ENCODE measurements at places on chromosomes 12 and 14.
A peak's percentile ranks its signal among the peaks of the same experiment; 100 is the strongest.

DNA sequence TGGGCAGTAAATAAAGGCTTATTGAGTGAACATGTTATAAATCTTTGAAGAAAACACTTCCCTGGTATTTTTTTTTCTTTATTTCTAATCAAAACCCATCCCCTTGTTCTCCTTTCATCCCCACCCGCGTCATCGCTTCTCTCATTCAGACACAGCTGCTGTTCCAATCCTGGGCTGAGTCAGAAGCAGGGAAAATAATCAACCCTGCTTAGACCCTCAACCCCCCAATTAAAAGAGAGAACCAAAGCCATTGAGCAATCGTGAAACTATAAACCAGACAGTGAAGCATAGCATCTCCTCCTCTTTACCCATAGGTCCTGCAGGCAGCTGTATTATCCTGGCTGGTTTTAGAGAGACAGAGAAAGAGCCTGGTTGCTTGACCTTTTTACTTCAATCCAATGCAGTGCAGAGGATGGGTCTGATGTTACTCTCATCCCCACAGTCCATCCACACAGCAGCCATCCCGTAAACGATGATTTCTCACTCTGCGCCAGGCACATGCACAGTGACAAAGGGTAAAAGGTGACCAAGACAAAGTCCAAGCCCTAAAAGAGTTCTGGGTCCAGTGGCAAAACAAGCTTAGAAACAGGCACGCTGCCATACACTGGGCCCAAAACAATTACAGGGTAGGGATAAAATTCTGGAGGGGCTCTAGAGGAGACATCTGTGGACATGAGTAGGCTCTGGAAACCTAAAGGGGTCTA lies 238.3 kb downstream of the GALC start:
- no peak for DNase-seq

- DNase-seq, result no peak
Observed at GRCh38 chr14:94128216-94128839, 1.1 kb downstream of the IFI27L2 start.

- peak; percentile 15 for DNase-seq
Observed at GRCh38 chr12:123062681-123063486, 82.4 kb downstream of the ARL6IP4 start.

GRCh38 chr12:112711507-112711906 lies 80.0 kb upstream of the RPH3A start:
- DNase-seq, result no peak

GRCh38 chr12:96132819-96133218 lies 61.4 kb upstream of the ELK3 start:
- no peak for DNase-seq

GRCh38 chr14:52399104-52399503 lies 85.0 kb downstream of the PTGER2 start:
- no peak for DNase-seq

DNA sequence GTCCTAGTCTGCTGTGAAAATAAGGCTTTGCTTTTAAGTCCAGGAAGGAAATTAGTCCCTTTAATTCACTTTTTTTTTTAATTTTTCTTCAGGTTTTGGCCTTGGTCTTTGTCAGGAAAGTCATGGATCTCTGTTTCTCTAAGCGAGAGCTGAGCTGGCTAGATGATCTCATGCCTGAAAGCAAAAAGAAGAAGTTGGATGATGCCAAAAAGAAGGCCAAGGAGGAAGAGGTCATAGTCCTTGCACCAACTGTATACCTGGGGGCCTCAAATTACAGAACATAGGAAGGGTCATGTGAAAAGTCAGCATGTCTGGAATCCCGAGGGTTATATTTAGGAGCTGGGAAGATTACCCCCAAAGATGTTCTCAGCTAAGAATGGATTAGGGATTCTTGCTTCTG lies 72.3 kb downstream of the SLC4A8 start:
- no peak for DNase-seq

GRCh38 chr12:4047421-4047820 lies 174.2 kb upstream of the PARP11 start:
- DNase-seq, result no peak

DNA sequence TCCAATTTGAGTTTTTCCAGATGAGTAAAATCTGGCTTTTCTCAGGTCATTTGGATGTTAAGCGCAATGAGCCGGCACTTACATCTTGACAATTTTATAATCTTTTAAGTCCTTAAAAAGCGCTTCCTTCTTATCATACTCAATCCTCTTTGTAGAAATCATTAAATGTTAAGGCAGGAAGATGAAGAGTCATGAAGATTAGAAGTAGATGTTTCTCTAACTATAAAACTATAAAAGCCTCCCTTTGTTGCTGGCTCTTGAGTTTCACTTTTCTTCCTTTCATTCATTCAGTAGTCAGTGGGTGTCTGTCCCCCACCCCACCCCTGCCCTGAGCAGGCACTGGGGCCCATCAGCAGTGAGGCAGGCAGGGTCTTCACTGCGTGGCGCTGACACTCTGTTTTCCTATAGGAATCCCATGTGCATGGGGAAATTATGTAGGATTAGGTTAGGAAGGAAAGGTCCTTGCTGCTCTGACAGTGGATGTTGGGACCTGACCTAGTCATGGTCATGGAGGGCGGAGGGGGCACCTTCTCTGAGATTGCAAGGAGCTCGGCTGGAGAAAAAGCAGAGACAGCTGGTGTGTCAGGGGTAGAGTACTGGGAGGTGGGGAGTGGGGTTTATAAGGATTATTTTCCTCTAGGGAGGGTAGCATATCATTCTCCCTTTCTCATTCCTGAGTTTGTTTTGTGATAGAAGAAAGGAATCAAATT lies 65.8 kb downstream of the CCDC92 start:
- no peak for DNase-seq

DNA sequence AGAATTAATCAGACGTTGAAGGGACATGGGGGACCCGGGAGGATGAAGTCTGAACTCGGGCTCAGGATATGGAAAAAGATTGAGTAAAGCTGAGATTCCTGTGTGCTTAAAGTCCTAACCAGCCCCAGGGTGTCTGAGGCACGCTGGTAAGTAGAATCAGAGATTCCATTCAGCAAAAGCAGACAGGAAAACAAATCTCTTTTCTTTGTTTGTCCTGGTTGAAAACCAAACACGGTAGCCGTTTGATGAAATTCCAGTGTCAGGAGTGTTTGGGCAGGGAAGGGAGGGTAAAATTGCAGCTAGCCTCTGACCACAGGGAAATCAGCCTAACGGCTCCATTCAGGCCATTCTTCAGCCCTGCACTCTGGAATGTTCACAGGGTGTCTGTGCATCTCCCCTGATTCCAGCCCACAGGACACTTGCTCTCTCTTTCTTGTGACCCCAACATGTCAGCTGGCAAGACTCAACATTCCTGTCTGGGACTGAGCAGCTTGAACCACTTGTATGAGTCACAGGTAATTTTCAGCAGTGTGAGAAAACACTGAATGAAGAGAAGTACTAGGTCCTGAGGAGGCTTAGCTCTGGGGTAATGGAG lies 31.0 kb downstream of the NINJ2 start:
- DNase-seq, result no peak

DNA sequence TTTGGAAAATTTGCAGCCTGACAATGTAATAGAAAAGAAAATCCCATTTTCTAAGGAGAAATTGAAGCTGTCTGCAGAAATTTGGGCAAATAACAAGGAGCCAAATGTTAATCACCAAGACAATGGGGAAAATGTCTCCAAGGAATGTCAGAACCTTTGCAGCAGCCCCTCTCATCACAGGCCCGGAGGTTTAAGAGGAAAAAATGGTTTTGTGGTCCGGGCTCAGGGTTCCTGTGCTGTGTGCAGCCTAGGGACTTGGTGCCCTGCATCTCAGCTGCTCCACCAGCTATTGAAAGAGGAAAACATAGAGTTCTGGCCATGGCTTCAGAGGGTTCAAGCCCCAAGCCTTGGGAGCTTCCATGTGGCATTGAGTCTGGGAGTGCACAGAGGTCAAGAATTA lies 298.9 kb downstream of the ATXN7L3B start:
- DNase-seq, result no peak

- DNase-seq, result no peak
Observed at GRCh38 chr12:71029302-71029701, 108.8 kb upstream of the PTPRR start.

DNA sequence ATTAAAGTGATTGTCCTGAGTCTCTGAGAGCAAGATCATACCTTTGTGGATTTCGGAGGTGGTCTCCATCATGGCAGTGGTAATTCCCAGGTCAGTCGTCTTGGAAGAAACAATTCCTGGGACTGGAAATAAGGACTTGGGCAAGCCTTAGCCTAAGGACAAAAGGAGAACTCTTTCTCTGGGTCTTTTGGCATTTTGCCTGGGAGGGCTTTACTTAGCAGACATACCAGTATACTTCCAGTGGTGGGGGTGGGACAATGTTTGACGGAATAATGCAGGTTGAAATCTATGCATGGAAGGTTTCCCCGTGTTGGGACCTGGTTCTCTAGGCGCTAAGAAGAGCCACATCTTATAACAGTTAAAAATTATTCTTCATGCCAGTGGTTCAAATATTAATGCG lies 70.4 kb upstream of the USP44 start:
- no peak for DNase-seq

GRCh38 chr12:114411071-114411837 lies 5.3 kb upstream of the TBX5 start:
- no peak for DNase-seq

GRCh38 chr12:104799458-104799857 lies 158.6 kb downstream of the SLC41A2 start:
- no peak for DNase-seq

- no peak for DNase-seq
Observed at GRCh38 chr12:92756898-92757596, 54.3 kb downstream of the PLEKHG7 start.

GRCh38 chr12:89080793-89081465 lies 271.4 kb downstream of the DUSP6 start:
- no peak for DNase-seq

DNA sequence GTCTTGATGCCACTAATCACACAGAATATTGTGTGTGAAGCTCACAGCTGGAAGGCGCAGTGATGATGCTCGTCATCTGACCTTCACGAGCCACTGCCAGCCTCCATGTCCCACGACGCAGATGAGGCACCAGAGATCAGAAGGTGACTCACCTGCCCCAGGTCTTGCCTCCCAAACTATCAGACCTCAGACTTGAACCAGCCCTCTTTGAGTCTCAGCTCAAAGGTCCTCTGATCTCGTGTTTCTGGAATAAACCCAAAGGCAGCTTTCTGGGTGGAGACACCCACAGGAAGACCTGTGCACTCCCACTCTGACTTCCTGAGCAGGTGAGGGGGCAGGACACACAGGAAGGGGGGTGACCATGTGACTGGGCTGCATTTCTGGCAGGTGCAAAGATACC lies 19.6 kb upstream of the CHGA start:
- DNase-seq, result no peak

DNA sequence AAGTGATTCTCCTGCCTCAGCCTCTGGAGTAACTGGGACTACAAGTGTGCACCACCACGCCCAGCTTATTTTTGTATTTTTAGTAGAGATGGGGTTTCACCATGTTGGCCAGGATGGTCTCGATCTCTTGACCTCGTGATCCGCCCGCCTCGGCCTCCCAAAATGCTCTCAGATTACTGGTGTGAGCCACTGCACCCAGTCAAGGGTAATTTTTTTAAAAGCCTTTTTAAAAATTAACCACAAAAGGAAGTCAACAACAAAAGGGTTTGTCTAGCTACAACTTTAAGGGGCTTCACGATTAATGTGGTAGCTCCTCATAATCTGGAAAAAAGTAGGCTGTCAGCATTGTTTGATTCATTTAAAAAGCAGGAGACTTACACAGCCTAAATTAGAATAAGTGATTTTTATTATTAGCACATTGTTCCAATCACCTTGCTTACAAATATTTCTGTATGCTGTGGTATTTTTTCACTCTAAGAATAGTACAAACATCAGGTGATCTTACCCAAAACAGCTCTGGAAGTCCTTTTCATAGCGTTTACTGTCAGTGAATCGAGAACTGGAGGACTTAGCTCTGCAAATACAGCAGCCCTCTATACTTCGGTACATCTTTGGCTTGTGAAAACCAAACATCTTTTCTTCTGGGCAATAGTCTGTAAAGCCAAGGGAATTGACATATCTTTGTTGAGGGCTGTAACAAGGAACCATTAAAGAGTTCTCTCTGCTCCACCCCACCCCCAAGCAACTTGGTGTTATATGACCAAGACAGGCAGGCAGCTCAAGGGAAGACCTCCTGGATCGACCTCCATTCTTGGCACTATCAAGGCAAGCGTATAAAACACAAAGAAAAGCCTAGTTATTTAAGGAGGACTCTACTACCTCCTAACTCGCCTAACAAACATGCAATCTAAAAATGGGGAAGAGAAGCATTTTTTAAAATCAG lies 28.1 kb downstream of the SINHCAF start:
- no peak for DNase-seq

DNA sequence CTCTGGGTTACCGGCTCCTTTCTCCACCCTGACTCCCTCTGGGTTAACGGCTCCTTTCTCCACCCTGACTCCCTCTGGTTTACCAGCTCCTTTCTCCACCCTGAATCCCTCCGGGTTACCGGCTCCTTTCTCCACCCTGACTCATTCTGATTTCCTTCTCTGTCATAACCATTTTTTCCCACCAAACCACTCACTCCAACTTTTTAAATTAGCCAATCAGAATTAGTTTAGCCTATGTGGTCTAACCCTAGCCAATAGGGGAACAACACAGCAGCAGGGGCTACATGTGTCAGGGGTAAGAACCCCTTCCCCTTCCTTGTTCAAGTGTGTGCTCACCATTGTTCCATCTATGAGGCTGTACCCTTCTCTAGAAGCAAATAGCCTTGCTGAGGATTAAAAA lies 98.4 kb upstream of the RBM19 start:
- no peak for DNase-seq

DNA sequence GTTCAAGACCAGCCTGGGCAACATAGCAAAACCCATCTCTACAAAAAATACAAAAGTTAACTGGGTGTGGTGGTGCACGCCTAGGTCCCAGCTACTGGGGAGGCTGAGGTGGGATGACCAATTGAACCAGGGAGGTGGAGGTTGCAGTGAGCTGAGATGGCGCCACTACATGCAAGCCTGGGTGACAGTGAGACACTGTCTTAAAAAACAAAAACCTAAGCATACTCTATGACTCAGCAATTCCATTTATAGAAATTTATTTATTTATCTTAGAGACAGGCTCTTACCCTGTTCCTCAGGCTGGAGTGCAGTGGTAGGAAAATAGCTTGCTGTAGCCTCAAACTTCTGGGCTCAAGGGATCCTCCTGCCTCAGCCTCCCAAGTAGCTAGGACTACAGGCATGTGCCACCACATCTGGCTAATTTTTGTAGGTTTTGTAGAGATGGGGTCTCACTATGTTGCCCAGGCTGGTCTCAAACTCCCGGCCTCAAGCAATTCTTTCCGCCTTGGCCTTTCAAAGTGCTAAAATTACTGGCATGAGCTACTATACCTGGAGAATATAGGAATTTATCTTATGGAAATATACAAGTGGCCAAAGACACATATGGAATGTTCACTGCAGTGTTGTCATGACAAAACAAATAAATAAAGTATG lies 43.3 kb downstream of the NCKAP5L start:
- DNase-seq, result no peak

GRCh38 chr14:106302661-106303060 lies 776.3 kb downstream of the TMEM121 start:
- DNase-seq, result no peak

GRCh38 chr12:32395026-32395425 lies 4.3 kb upstream of the FGD4 start:
- no peak for DNase-seq

GRCh38 chr12:102542816-102543440 lies 62.6 kb upstream of the IGF1 start:
- no peak for DNase-seq

All from amygdala (tissue), 56 donors.